ENCODE measurements at places on chromosomes 11 and 22. TPM values are rescaled to one million over a fixed set of nuclear protein-coding genes. Genes with fewer than 3 reads are reported as not detected.

The APOA5 gene
- 0.15 TPM for total RNA-seq

The OVCH2 gene
- not detected for total RNA-seq

The KLHDC7B gene
- total RNA-seq = 1.7 TPM

The ATP5MG gene
- total RNA-seq = 333 TPM

The MICAL3 gene
- 92.2 TPM for total RNA-seq

The OR56B4 gene
- total RNA-seq = not detected

The ASCL3 gene
- not detected for total RNA-seq

The CALCB gene
- 0.28 TPM for total RNA-seq

The MS4A2 gene
- not detected for total RNA-seq

The PTPRCAP gene
- 197 TPM for total RNA-seq

The CNIH2 gene
- total RNA-seq = 1.2 TPM

The FGF3 gene
- total RNA-seq = not detected

The ANKRD49 gene
- total RNA-seq = 19.2 TPM

The LINC01488 gene
- not detected for total RNA-seq

The RFPL2 gene
- not detected for total RNA-seq

The KRTAP5-11 gene
- total RNA-seq = not detected

The MACROD1 gene
- total RNA-seq = 12.3 TPM

The APOL5 gene
- not detected for total RNA-seq

The OR6M1 gene
- not detected for total RNA-seq

The COPB1 gene
- 85.3 TPM for total RNA-seq

The EXT2 gene
- total RNA-seq = 20.5 TPM

The NAALADL1 gene
- total RNA-seq = 3.3 TPM
